ENCODE measurements at places on chromosomes 11 and 22.

GRCh38 chr11:87425943-87426342 is 388.2 kb downstream of the TMEM135 start:
- DNase-seq: no peak

DNA sequence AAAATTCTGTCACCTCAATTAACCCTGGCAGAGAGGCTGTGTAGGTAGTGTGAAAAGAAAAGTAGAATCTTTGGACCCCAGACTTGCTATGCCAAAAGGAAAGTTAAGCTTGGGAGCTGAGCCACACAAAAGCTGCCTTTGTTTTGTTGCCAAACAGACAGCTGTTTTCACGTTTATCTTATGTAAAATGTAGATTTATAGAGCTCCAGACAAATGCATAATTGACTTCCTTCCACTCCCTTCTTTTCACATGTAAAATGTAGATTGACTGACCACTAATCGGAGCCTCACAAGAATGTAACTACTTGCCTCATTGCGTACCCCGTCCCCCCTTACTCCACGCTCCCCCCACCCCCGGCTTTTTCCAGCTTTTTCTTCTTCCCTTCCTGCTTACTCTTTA is 2302.2 kb upstream of the RAG2 start:
- no peak for DNase-seq

GRCh38 chr22:21734540-21735199 is 924 bp downstream of the YPEL1 start:
- no peak for DNase-seq

DNA sequence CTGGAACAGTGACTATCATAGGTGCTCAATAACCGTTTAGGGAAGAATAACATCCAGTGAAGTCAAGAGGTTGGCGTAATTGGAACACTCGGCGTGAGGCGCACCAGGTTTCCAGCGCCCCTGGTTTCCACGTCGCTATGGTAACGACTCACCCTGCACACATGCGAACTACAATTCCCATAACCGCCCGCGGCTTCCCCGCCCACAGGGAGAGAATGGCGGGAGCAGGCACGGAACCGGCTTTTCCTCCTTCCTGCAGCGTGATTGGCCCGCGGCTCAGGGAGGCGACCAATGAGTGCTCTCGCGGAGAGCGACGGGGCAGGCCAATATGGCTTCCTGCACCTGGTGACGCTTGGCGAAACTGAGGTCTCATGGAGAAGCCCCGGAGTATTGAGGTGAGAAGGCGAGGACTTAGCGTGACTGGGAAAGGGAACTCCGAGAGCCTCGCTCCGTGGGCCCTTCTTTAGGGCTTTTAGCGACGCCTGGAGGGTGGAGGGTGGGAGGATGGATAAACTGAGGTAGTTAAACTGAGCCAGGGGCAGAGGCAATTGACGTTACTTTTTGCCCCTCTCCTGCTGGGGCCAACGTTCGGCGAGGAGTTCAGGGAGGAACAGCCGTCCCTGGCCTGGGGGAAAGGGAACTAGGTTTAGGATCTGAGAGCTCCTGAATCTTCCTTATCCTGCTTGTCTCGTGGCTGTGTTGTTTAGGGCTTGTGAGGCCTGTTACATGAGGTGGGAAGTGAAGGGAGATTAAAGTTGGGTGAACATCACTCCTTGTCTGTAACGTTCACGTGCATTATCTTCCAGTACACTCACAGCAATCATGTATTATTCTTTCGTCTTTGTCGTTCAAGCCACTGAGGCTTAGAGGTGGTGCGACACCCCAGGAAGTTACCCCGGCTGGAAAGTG is at the start of gene L3MBTL2:
Gene L3MBTL2 (plus strand): TSS at position 321 of the 909 bp plus-strand sequence. CDS start 51 bp downstream, at position 372.
- DNase-seq: peak; percentile 99

DNA sequence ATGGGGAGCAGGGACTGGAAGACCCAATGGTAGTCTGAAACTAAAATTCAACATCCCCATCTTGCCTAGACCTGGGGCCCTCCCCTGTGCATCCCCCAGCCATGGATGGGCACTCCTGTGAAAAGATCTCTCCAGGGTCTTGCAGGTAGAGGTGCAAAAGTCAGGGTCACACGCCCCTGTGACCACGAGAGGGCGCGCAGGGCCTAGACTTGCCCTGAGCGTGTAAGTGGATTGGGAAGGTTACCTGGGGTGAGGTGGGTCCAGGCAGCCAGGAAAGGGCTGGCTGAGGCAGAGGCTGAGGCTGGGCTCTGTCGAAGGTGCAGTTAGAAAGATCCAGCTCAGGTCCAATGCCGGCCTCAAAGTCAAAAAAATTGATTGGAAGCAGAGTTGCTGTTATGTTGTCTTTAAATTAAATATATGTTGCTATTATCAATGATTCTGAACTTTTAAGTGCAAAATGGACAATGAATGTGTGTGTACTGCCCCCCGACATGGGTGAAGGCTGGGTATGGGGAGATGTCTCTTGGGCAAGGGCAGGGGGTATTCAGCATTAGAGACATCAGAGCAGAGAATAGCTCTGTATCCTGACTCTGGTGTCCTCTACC is 4.8 kb upstream of the POU2F3 start:
- DNase-seq: peak; percentile 81

DNA sequence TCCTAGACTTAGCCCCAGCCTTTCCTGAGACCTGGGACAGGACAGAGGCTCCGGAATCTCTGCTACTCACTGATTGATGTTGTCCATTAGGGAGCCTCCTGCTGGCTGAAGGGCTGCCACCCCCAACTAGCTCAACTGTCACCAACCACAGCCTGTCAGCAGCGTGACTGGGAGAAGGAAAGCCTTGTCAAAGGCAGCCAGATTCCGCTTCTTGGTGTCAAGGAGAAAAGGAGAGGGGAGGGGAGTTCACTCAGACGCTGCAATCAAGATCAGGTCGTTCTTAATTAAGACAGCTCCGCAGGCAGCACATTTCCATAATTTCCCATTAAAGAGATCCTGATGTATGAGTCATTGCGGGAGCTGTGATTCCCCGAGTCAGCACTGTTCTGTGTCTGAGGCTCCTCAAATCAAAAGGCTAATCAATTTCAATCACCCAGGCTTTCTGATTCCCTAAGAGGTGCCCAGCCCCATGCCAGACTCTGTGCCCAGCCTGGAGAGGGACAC is 152.8 kb upstream of the ZBED5 start:
- DNase-seq: peak; percentile 50

DNA sequence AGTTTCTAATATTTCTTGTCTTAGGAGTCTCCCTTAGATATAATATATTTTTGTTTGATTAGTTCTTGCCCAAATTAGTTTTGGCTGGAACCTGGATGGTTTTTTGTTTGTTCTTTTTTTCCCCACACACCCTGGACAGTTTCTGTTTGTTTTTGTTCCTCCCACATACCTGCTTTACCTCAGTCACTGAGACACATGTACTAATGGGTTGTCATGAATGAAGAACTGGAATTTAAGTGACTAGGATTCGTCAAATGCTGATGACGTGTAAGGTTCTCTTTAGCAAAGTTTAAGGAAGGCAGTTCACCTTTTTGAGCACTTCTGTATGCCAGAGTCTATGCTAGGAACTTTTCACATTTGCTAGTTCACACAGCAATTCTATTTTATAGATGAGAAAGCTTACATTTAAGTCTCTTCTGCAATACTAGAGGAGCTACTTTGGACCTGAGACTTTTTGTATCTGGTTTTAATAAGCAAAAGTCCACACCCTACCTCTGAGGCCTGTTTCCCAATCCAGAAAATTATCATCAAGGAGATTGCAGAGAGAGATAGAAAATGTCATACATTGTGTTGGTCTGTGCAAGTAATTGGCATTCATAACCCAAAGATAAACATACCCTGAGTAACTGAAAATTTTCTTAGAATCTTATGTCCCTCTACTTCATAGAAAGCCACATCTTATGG is 86.7 kb upstream of the RAB1B start:
- DNase-seq: no peak

- DNase-seq: no peak
Observed at GRCh38 chr11:4039011-4039410, 55.6 kb upstream of the RRM1 start.

- DNase-seq: no peak
Observed at GRCh38 chr11:32602657-32603415, 19.2 kb downstream of the EIF3M start.

DNA sequence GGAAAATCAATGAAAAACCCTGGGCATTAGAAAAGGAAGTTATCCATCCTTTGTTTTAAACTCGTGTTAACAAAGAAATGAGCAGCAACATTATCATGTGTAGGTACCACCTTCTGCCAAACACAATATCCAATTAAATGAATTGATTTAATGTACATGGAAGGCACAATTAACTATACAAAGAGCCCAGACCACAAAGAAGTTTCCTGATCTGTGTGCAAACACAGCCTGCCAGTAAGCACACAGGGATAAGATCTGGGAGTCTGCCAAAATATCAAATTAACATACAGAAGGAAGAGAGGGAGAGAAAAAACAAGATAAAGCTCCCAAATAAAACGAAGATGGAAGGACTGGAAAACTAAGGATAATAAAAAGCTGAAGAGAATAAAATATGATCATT is 54.1 kb upstream of the SLC25A1 start:
- DNase-seq: no peak

DNA sequence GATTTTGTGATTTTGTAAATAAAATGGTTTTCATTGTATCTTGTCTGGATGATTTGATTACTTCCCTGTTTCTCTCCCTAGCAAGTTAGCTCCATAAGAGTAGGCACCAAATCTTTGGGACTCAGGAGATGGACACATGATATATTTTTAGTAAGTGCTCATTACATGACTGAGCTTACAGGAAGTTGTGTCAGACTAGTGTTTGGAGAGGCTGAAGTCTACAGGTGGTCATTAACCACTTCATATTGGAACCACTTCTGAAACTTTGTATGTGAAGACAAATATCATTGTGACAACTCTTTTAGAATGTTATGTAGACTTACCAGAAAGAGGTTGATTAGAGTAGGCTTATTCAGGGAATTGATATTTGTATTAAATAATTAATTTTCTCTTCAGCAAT is 19.1 kb downstream of the ARHGAP42 start:
- no peak for DNase-seq

- no peak for DNase-seq
Observed at GRCh38 chr11:123227763-123228495, 32.9 kb upstream of the CLMP start.

DNA sequence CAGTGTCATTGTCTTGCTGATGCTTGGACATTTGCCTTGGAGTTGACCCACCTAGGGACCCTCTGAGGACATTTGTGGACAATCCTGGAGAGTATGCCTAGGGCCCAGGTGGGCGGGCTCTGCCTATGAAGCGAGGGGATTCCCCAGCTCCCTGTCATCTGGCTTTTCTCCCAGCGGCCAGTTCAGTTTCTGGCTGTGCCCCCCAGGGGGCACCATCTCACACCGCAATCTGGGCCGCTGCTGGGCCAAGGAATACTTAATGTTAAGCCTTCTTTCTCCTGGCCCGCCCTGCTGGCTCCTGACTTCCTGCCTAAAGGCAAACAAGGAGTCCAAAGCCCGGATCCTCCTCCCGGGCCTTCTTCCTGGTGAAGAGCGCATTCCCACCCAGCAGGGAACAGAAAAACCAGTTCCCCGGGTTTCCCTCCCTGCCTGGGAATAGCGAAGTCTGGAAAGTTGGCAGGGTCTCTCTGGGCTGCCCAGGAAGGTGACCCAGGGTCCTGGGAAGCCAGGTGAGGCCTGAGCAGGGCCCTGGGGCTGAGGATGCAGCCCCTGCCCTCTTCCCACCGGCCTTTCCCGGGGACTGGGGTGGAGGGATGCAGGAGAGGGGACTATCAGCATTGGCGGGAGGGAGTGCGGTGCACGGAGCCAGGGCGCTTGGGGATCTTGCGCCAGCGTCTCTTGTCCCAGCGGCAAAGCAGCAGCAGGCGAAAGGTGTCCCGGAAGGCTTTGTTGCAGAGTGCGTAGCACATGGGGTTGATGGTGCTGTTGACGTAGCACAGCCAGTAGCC is 11.9 kb downstream of the CHRM1 start:
- DNase-seq: peak; percentile 74

DNA sequence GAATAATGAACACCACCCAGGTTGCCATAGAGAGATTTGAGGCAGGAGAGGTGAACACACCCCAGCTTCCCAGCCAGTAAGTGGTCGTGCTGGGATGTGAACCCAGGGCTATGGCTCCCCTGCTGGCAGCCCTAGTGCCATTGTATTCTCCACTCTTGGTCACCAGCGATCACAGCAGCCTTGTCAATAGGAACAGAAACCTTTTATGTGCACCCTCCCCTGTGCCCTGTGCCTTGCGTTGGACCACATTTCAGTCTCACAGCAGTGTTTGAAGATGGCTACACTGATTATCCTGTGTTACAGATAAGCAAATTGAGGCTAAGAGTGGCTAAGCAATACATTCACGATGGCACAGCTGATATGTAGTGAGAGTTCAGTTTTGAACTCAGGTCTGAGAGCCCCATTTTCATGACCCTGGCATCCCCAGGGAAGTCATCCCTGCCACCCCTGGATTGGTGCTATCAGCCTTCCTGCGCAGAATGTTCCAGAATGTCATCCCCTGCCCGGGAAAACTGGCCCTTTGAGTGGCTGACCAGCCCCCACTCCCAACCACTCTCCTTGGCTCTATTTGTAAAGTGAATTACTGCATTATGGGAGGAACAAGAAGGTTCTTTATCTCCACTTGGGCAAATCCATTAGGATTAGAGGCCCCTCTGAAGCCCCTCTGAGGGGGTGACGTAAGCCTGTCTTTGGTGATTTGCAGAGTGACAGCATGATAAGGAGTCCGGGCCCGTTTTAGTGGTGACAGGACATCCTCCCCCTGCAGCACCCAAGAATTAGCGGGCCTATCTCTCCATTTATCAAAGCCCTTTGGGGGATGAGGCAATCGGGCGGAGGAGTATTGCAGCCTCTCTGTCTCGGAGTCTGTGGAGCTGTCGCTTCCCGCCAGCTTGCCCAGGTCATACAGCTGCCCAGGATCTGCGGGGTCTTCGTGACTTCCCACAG is 30.9 kb downstream of the SMIM38 start:
- DNase-seq: peak; percentile 18

GRCh38 chr22:18152519-18152918 is 2.5 kb downstream of the USP18 start:
- DNase-seq: no peak

DNA sequence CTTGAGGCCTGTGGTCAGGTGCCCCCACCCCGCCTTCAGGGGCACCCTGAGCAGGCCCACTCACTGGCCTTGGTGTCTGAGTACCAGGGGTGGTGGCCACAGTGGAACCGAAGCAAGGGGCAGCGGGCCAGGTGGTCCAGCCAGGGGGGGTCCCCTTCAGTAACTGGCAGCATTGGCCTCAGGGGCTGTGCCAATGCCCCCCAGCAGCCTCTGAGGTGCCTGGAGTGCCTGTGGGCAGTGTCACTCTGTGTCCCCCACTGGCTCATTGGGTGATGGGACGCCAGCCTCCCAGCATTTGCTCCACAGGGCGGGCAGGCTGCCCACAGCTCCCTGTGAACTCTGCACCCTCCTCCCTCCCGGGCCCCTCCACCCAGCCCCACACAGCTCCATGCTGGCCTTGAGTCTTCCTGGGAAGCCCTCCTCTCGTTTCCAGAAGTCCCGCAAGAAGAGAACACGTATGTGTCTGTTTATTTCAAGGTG is 29.5 kb upstream of the CARS1 start:
- no peak for DNase-seq

DNA sequence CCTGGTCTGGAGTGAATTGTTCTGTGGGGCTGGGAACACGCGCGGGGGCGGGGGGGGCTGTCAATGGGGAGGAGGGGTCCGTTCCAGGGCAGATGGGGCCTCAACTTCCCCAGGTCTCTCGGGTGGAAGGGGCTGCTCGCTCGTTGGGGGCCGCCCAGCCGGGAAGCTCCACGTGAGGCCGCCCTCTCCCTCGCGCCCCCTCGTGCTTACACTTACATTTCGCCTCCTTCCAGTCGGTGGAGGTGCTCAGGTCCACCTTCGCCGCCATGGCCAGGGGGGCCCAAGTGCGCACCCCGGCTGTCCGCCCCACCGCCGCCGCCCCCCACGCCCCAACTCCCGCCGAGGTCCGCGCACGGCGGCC is 452 bp downstream of the MACROD1 start:
- DNase-seq: peak; percentile 20

- DNase-seq: no peak
Observed at GRCh38 chr11:71311176-71311925, 59.0 kb upstream of the SHANK2 start.

All from HEK293T (cell line).